ENCODE measurements at places on chromosomes 16 and 17. TPM values are rescaled to one million over a fixed set of nuclear protein-coding genes. Genes with fewer than 3 reads are reported as not detected.

DNA sequence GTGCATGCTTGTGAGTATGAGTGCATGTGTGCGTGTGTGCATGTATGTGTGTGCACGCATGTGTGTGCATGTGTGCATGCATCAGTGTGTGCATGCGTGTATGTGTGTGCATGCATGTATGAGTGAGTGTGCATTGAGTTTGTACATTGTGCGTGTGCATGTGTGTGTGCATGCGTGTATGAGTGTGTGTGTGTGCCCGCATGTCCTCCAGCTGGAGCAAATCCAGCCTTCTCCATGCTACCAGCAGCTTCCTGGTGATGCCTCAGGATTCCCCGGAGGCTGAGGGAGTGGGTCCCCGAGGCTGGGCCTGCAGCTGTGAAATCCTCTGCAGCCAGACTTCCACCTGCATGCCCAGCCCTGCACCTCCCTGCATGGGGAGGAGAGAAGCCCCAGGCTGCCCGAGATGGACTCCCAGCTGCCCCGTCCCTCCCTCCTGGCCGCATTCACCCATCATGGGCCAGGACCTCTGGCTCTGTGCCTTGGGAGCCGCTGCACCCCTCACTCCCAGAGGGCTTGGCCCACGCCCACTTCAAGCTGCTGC is 9.3 kb downstream of the TPSD1 start:
- no peak for DNase-seq
- H3K27ac ChIP-seq = no peak overlapping the region
- H3K36me3 ChIP-seq = no peaks in the 10 kb centered on the region
- no peaks in the 10 kb centered on the region for H3K4me1 ChIP-seq
- H3K4me3 ChIP-seq = no peak overlapping the region

- no peaks in the 10 kb centered on the region for H3K4me1 ChIP-seq
- no peak overlapping the region for H3K4me3 ChIP-seq
- no peak overlapping the region for H3K27ac ChIP-seq
- no peaks in the 10 kb centered on the region for H3K27me3 ChIP-seq
- H3K36me3 ChIP-seq = no peaks in the 10 kb centered on the region
Measured at GRCh38 chr17:52202520-52203080, 44.1 kb upstream of the CA10 start.

DNA sequence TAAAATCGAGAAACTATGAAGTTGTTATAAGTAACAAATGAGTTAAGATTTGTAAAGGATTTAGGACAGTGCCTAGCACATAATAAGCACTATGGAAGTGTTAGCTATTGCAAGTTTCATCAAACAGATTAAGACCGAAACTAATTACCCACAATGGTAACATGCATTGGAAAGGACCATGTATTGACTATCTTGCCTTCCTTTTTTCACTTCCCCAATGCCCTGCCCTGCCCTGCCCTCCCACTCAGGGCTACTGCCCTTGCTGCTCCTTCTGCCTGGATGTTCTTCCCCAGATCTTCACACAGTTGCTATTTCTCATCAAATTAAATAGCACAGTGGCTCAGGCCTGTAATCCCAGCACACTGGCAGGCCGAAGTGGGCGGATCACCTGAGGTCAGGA is 202.1 kb upstream of the PSMD7 start:
- H3K27ac ChIP-seq = no peak overlapping the region
- H3K36me3 ChIP-seq = no peaks in the 10 kb centered on the region
- no peak overlapping the region for H3K4me3 ChIP-seq
- no peaks in the 10 kb centered on the region for H3K4me1 ChIP-seq
- DNase-seq = no peak

DNA sequence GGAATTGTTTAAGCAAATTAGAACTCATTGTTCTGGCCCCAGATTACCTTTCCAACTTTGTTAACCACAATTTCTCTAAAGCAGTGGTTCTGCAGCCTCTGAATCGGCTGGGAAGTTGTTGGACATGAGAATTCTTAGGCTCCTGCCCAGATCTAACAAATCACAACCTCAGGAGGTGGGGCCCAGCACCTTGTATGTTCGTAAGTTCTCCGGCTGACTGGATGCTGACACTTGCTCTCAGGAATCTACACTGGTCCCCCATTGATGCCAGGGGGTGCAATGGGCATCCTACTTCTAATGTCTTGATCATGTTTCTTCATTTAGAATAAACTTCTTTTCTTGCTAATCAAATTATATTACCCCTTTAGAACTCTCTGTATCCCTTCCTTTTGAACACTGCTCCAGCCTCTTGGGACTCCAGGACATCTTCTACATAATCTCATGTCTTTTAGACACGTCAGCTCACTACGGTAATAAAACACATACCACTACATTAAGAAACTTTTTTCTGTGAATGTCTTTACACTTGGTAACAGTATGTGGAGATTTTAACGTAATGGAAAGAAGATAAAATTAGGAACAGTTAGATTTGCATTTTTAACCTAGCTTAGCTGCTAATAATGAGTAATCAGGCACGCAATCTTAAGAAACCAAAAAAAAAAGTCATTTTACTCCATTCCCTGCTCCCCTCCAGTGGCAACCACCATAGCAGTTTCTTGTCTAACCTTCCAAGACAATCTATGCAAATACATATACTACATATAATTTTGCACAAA is 143.2 kb downstream of the ITFG1 start:
- no peaks in the 10 kb centered on the region for H3K4me1 ChIP-seq
- no peak for DNase-seq
- no peak overlapping the region for H3K27ac ChIP-seq
- no peaks in the 10 kb centered on the region for H3K27me3 ChIP-seq
- no peak overlapping the region for H3K4me3 ChIP-seq
- H3K36me3 ChIP-seq = peaks cover 3% of the 10 kb centered on the region

- no peak overlapping the region for H3K4me3 ChIP-seq
- H3K4me1 ChIP-seq = no peaks in the 10 kb centered on the region
- no peak for DNase-seq
- H3K27me3 ChIP-seq = no peaks in the 10 kb centered on the region
- H3K36me3 ChIP-seq = no peaks in the 10 kb centered on the region
Measured at GRCh38 chr17:32752934-32753333, 124.0 kb downstream of the MYO1D start.

MRPL27 gene
- 62.3 TPM for total RNA-seq

TNFRSF17 gene
- total RNA-seq = 0.67 TPM

Data from thyroid gland (tissue), 4 donors.